ENCODE measurements at places on chromosomes 3 and 15.

GRCh38 chr15:39034816-39035215 is 470.2 kb upstream of the RASGRP1 start:
- no peak for DNase-seq

GRCh38 chr3:111568355-111568754 is 26.4 kb downstream of the CD96 start:
- no peak for DNase-seq

DNA sequence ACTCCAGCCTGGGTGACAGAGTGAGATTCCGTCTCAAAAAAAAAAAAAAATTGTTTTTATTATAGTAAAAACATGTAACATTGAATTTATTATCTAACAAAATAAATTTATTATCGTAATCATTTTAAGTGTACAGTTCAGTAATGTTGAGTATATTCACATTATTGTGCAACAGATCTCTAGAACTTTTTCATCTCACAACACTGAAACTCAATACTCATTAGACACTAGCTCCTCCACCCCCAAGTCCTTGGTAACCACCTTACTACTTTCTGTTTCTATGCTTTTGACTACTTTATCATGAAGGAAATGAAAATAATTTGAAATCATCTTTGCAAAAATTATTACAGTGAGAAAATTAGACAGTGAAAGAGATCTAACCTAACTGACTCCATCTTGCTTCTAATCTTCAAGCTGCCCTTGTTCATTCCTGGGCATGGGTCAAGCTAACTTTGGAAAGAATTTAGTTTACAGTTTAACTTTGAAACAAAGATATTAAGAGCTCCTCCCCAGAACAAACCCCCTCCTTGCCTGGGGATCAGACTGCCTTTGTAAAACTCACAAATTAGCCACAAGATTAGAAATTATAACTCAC is 15.0 kb upstream of the FYCO1 start:
- DNase-seq: no peak

DNA sequence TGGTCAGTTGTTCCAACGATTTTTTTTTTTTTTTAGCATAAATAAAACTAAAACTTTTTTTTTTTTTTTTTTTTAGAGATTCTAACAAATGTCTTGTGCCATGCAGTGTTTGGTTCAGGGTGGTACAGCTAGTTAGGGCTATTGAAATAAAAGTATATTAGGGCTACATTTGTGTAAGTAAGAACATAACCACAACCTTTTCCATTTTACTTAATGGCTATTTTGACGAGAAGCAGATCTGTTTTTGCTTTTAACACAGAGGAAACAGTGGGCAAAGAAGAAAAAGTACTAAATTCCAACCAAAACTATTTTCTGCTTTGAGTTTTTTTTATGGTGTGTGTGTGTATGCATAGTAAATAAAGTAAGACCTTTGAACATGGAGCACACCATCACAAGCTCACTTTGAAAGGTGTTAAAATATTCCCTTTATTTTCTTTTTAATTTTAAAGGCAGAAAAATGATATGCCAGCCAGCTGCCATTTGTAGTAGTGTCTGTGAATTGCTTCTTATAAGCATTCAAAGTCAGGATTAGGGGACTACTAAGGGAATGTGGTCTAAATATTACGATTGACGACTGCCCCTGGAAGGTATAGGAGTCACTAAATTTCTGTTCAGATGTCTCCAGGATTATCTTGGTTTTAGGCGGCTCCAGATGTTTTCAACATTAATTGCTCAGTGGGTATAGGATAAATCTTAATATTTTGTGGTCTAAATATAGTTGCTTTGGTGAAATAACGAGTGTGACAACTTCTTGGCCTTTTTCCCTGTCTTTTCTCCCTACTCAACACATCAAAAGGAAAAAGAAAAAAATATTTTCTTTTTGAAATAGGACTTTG is 3.1 kb downstream of the RARB start:
- no peak for DNase-seq

DNA sequence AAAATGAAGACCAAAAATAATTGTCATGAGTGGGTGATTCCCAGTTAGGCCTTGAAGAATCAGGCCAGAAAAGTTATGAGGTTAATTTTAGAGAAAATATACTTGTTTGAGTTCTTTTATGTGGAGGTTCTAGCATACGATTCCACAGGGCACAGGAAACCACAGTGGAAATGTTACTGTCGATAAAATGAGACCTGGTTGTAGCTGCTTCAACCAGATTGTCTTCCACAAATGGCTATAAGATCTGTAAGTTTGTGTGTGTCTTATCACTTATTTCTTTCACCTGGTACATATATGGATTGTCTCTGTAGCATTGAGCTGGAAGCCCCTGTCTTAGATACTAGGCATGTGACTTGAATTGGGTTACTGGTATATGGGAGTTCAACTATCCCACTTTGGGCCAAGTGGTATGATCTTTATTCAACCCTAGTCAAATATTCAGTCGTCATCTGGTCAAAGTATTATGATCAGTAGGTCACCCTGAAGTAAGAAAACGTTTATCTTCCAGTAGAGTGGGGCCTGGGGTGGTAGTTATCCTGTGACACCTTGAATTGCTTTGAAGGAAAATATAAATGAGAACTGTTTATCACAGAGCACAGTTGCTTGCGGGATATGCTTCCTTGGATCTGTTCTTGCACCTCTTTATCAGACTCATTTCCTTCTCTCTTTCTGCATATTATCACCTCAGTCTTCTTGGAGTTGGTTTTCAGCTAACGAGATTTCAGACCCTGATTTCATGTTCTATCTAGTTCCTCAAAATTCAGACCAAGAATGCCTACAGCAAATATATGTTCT is 21.5 kb upstream of the ZNF609 start:
- no peak for DNase-seq

DNA sequence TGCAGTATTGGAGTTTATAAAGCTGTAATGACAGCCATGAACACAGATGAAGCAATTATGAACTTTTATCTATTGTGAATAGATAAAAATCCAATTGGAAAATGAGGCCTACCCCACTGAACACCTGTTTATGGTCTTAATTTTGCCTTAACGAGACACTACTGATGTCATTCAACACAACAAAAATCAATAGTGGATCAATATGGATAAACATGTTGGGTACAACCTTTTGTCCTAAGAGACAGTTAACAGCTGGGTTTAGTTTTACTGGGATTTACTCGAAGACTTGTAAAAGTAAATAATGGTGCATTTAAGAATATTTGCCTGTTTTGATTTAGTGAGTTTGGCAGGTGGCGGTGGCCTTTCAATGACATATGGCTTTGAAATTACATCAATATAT is 217.8 kb downstream of the NR1D2 start:
- no peak for DNase-seq

DNA sequence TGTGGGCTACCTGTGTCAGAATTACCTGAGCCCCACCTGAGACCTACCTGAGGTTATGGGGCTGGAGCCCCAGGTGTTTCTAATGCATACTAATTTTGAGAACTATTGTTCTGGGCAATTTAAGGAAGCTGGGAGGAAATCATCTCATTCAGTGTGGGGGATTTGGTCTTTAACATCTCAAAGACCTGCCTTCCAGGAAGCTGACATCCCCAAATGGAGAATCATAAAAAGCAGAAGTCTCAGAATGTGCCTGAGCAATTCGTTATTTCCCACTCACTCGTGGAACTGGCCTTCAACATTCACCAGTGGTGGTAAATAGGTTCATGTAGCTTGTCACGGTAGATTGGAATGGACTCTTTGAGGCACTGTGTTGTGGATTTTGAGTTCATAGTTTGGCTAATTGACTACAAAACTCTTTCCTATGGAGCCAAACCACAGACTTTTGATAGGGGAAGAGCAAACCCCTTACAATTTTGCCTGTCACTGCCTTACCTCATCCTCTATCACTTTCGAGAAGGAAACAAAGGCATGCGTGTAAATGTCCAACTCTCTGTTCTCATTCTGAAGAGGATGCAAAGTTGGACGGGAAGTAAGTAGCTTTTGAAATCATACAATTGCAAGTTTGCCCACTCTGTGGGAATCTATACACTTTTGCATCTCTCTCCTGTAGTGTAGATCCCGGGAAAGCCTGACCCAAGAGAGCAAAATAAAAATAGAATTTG is 521.0 kb upstream of the MDFIC2 start:
- DNase-seq: no peak

- DNase-seq: no peak
Measured at GRCh38 chr15:60697750-60698149, 218.8 kb upstream of the ICE2 start.

GRCh38 chr15:58313304-58313703 is 118.5 kb upstream of the LIPC start:
- no peak for DNase-seq

- no peak for DNase-seq
Measured at GRCh38 chr15:77870195-77871065, 207.1 kb downstream of the TBC1D2B start.

DNA sequence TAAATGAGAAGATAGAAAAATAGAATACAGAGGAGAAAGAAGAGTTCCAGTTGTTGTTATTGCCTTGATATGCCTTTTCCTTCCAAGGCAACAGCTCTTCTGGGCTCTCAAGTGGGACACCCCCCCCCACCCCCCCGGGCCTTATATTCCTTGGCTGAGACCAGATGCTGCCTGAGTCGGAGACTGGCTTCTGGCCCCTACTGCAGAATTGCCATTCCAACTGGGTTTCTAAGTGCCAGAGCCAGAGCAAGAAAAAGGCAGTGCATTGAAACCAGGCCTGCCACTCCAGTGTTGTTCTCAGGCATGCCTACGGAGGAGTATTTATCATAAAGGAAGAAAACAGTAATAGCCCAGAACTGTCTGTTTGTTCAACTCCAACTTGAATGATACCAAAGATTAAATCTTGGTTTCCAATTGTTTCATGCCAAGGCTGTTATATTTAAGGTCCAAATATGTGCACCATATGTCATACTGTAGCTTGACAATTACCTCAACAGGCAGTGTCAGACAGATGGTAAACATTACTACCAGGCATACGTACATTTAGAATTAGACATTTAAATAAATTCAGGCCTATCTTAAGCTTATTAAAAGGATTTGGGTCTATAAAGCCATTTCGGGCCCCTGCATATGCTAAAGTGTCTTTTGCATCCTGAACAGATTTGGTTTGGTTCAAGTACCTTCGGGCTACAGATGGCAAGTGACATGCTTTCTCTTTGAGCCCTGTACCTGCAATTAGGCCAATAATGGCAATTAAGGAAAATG is 209.9 kb upstream of the SEMA6D start:
- DNase-seq: no peak

DNA sequence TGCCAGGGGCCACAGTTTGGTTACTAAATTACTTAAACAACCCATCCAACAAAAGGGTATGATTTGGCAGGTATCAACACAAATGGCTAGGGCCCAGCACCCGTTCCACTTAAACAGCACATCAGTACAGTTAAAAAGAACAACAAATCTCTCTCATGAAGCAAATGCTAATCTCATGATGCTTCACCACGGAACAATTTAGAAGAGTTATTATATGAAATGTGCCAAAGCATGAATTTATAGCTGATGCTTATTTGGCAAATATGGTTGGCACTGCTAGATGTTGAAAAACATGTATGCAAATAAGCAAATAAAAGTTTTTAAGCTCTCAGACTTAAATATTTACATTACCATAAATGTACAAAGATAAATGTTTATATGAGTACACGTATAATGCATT is 2.3 kb downstream of the PEAK1 start:
- no peak for DNase-seq

GRCh38 chr3:125585595-125586223 is 9.6 kb downstream of the OSBPL11 start:
- DNase-seq: no peak

- DNase-seq: no peak
Measured at GRCh38 chr15:63970621-63971426, 75.5 kb downstream of the DAPK2 start.

GRCh38 chr3:24043985-24044384 is 98.9 kb downstream of the NR1D2 start:
- no peak for DNase-seq

DNA sequence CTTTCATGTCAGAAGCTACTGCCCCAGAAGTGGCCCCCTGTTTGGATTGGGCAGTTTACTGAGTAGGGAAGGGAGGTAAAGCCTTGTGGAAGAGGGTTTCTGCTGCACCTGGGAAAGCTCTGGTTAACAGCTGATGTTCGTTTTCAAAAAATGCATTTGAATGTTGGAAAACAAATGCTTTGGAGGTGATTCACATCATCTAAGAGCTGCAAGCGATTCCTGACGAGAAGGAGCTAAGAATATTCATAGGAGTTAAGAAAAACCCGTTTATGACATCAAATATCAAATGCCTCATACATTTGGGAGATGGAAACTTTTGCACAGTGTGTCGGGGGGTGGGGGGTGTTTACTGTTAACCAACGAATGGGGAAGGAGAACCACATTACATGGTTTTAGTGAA is 183.8 kb upstream of the NR2F2 start:
- DNase-seq: no peak

DNA sequence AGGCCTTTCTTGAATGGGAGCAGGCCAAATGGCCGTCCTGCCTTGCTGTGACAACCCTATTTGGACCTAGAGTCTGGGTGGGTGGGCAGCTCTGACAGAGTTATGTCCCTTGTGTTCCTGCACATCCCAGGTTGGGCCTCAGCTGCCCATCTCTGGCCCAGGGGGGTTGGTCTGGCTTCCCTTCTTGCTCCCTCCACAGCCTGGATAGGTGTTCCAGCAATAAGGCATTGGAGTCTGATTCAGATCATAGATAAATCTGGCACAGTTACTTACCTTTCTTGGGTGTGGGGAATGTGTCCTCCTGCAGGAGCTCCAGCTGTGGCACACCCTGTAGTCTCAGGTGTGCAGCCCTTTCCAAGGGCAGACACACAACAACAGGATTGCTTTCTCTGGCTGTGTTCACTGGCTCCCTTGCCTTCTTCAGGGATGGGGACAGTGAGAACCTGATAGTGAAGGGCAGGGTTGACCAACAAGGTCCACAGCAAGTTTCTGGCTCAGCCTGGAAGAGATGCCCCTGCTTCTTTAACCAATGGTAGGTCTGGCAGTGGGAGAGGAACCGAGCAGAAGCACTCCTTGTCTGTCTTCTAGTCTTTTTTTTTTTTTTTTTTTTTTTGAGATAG is 177.9 kb downstream of the EPHB1 start:
- no peak for DNase-seq

- no peak for DNase-seq
Measured at GRCh38 chr15:31295658-31296057, 31.0 kb upstream of the KLF13 start.

- no peak for DNase-seq
Measured at GRCh38 chr3:15310491-15311370, 21.7 kb downstream of the SH3BP5 start.

GRCh38 chr15:38195191-38195901 is 57.3 kb upstream of the SPRED1 start:
- no peak for DNase-seq

GRCh38 chr3:47645551-47645950 is 66.9 kb upstream of the CSPG5 start:
- DNase-seq: no peak

DNA sequence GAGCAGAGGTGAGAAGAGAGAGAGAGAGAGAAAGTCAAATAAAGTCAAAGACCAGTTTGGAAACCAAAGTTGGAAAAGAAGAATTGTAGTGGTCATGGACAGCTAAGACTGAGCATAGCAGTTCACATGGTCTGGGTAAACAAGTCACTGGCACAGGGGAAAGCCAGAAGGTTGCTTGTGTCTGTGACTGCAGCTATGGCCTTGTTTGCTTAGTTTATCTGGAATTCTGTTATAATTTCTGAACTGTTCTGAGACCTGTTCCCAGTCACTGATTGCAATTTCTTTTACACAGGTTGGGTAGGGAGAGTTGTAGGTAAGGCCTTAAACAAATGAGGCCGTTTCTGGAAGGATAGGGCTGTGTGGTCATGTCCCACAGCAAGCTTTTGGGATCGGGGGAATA is 43.4 kb upstream of the MYZAP start:
- DNase-seq: no peak

GRCh38 chr3:56773986-56774385 is 27.8 kb downstream of the ARHGEF3 start:
- no peak for DNase-seq

GRCh38 chr3:77296527-77296926 is 256.6 kb downstream of the ROBO2 start:
- DNase-seq: no peak
